ENCODE measurements at places on chromosomes 1 and 21.

GRCh38 chr1:238960071-238960470 lies 426.3 kb upstream of the CHRM3 start:
- no peak for DNase-seq

DNA sequence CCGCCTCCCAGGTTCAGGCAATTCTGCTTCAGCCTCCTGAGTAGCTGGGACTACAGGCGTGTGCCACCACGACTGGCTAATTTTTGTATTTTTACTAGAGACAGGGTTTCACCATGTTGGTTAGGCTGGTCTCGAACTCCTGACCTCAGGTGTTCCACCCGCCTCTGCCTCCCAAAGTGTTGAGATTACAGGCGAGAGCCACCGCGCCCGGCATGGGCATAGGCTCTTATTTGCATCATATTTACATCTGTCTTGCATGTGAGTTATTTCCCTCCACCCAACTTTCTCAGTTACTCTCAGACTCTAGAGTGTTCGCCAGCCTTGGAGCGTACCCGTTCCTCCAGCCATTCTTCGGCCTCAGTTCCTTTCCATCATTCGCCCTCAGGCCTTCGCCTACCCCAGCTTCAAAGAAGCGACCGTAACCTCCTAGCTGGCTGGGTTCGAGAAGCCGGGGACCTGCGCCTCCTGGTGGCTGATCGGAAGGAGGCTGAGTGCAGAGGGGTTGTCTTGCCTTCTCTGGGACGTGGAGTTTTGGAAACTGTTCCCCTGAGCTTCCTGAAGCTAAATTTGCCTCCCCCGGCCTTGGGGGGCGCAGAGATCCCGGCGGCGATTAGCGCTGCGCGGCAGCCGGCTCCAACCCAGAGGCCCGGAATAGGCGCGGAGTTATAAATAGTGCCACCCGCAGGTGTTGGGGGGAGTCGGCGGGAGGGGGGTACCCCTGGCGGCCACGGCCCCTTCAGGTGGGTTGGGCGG lies 3.6 kb upstream of the ZBTB7B start:
- DNase-seq, result peak; percentile 74

DNA sequence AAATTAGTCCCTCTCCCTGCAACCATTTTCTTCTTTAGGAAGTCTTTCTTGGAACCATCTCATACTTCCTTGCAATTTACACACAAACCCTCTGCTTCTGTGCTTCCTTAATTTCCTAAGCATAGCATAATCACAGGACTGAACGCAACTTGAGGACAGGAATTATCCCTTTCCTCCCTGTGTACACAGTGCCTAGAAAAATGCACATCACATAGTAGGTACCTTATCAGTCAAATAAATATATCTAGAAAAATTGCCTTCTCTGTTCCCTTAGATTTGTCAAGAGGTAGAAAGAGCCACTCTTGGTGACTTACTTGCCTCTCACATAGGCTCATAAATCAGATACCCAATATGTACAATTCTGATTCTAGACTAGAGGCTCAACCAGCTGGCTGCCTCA lies 4.9 kb downstream of the ASPM start:
- no peak for DNase-seq

- DNase-seq, result no peak
Observed at GRCh38 chr1:178573330-178573729, 60.4 kb downstream of the TEX35 start.

- DNase-seq, result no peak
Observed at GRCh38 chr1:178224358-178224757, 130.5 kb downstream of the RASAL2 start.

GRCh38 chr1:25513666-25514065 lies 29.7 kb upstream of the LDLRAP1 start:
- no peak for DNase-seq

GRCh38 chr1:224749916-224750315 lies 133.8 kb downstream of the CNIH3 start:
- no peak for DNase-seq

DNA sequence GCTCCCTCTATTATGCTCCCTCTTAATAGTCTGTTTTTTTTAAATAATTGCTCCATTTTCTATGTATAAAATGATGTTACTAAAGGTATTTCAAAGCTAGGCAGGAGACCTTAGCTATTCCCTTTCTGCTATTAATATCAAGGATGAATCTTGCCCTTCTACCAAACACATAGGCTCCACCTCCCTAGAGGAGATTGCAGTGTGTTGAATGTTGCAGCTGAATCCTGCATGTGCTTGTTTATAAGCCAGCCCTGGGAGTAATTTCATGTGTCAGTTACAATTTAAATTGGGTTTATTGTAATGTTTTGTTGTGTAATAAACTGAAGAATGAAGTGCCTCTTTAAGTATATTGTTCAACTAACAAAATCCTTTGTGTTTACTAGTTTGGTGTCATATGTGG lies 66.0 kb downstream of the TMEM200B start:
- DNase-seq, result no peak

DNA sequence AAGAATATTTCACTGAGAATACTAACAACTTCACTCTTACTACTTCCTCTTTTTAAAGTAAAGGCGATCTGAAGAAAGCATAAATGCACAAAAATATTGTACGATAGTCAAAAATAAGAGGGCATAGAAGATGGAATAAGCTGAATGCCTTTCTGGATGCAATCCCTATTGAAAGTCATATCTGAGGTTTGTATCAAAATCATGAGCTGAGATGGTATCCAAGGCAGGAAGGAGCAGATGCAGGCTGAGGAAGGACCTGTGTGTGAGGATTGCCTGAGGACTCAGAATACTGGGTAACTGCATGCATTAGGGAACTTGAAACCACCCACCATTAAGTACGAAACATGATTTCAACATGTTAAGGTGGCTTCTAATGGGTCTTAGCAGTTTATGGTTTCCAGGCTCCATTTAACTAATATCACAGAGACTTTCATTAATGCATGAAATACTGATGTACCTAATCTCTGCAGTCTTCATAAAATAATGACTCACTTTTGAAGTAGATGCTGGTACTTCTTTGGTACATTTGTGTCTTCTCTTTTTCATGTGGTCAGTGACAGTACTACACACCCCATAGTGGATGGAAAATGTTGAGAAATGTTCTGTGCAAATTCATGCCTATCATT lies 29.6 kb upstream of the RGS1 start:
- DNase-seq, result no peak

All from NCI-H1930 (cell line).